Endothelial cell (in vitro differentiated cells): ENCODE measurements at places on chromosomes 2 and 18.

DNA sequence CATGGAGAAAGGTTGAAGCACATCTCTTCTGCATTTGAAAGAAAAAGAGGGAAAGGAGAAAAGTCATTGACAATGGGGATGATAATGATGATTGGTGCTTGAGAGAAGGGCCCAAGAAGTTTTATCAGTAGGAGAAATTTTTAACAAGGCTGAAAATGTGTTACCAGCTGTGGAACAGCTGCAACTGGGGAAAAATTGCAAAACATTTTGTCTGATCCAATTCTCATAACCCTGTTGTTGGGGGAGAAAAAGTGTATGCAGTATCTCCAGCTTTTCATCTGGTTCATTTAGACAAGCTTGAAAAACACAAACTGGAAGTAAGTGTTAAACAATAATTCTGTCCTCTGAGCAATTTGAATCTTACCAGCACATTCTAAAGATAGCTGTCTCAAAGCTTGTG is 92.7 kb downstream of the CSRNP3 start:
- DNase-seq = no peak

DNA sequence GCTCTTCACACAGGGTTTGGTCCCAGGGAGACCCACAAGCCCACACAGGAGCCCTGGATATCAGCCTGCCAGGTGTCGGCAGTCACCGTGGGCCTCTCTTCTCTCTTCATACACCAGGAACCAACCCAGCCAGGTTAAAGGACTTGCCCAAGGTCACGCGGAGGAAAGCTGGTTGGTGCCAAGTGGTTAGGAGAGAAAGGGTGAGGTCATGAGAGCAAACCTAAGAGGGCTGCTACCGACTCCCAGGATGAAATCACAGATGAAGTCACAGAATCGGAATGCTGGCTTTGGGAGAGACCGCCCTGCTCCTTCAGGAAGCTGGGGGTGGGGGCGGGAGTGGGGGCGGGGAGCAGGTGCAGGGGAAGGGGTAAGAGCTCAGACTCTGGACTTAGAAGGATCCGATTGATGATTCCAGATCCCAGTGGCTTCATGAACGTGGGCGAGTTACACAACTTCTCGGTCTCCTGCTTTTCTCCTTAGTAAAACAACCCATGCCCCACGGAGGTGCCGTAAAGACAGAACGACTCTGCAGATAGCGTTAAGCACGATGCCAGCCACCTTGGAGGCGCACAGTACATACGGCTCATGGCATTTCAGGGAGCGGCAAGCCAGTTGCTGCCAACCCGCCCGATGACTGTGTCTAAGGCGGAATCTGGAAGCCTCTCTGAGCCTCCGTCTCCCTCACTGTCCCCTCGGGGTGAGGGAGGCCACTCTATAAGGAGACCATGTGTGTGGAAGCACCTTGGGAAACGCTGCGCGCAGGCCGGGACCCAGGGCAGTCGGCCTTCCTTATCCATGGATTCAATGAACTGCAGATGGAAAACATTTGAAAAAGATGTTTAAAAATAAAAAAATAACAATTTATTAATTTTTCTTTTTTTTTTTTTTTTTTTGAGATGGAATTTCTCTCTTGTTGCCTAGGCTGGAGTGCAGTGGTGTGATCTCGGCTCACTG is 23.0 kb upstream of the TAF1B start:
- no peak for DNase-seq

DNA sequence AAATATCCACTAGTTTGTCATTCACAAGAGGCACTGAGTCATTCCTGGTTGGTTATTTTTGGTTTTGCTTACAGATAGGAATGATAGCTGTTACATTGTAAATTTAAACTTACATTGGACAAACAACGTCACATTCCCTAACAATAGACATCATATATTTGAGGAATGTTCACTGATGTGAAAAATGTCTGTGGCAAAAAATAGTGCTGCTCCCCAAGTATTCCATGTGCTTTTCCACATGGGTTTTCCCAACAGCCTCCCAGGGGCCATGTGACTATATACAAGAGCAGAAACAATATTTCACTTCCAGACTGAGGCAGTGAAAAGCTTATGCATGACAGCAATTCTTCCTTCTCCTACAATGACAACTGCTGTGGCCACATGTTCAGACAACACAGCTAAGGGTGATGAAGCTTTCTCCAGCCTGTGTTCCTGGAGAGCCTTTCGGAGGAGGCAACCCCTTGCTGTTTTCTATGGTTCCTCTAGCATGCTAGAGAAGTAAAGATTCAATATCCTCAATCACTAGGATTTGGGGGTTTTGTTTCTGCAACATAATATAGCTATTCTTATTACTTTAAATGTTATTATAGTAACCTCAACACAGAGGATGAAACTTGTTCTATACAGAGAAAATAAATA is 202.7 kb downstream of the PTH2R start:
- DNase-seq = no peak

DNA sequence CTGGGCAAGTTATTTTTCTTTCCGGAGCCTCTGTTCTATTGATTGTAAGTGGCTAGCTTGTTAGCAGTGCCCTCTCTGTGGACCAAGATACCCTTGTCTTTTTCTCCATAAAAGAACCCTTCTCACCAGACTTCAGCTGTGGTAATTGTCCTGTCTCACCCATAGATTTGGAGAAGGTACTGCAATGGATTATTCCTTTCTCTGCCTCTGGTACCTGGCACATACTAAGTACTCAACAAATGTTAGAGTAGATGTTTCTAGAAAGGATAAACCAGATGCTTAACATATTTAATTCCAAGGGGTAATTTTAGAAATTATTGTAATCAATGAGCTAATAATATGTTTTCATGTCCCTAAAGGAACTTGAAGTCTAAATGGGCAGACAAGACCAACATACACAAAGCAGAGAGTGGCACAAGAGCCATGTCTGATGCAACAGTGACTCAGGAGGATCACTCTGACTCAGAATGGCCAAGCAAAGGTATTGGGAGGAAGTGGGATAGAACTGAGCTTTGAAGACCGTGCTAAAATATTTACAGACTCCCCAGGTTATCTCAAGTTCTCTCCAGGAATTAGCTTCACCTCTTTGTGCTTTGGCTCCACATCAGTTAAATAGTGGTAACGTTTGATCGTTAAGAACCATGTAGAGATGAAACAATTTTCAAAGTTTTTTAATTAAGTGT is 129.7 kb upstream of the OSR1 start:
- DNase-seq = no peak

DNA sequence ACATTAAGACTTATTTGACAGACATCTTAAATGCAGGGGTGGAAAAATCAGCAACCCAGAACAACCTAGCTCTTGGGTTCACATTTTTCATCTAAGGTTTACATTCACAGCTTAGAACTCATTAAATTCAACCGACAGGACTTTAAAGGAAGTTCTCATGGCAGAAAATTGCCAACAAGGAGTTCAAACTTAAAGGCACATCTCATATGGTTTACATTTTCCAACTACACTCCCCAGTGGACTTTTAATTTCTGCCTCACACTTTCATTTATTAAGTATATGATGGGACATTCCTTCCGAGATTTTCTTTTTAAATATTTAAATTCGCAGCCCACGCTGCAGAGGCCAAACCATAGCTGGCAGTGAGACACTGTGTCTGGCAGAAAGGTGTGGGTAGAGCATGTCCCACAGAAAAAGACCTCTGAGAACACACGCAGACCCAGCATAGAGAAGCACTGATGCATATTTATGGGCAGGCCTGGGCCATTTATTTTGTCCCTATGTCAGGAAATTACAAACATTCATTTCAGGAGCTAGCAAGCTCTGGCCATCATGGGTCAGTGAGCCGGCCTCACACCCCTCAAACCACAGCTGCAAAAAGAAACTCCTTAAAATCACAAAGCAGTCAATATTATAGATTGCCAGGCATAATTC is 46.3 kb downstream of the STK39 start:
- no peak for DNase-seq

GRCh38 chr2:233814056-233814835 is 36.1 kb downstream of the MROH2A start:
- DNase-seq = no peak

DNA sequence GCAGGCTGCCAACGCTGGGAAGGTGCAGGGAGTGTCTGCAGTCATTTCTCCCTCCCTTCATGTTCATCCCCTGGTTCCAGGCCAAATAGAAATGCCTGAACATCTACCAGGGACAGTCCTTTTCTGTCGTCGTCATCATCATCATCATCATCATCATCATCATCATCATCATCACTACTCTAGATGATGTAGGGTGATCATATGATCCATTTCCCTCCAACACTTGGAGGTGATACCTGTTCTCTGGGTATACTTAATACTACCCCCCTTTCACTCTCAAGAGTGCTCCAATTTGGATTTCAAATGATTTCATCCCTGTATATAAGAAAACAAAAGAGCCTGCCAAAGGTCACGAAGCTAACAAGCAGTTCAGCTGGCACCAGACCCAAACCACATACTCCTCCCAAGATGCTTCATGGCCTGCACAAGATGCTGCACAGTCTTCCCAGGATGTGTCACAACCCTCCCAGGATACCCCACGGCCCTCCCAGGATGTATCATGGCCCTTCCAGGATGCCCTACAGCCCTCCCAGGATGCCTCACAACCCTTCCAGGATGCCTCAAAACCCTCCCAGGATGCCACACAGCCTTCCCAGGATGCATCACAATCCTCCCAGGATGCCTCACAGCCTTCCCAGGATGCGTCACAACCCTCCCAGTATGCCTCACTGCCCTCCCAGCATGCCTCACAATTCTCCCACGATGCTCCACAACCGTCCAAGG is 257.9 kb downstream of the DYSF start:
- DNase-seq = no peak

DNA sequence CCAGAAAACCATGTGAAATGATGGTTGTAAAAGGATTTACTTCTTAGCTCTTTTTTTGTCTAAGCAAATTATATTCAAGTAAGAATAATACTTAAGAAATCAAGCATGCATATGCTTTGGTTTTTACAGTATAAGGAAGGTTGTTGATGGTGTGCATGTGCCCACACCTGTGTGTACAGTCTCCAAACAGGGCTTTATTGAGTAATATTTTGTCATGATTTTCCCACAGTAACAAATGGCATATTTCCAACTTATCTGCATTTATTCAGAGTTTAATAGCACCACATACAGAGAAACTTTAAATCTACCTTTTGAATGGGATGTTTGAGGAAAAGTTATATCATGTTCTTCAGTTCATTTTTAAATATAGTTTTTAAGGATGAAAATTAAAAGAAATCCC is 76.5 kb upstream of the DSG1 start:
- no peak for DNase-seq

DNA sequence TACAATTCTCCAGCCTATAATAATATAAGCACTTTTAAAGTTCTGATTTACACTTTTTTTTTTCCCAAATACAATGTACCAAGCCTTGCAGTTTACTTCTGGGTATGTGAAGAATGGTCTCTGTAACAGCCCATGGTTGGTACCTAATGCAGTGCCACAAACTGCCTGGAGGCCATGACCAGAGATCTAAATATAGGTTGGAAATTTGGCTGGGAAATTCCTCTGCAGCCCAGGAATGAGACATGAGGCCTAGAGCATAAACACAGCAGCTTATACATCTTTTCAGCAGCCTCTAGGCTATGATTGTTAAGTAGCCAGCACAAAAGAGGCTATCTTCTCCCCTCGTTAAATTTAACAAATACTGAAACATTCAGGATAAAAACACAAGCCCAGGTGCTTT is 432.0 kb upstream of the FAM98A start:
- no peak for DNase-seq

GRCh38 chr2:63121055-63121834 is 70.6 kb downstream of the OTX1 start:
- no peak for DNase-seq
